Right renal cortex interstitium (tissue), 3 donors: ENCODE measurements at places on chromosomes 2 and 18. TPM values are rescaled to one million over a fixed set of nuclear protein-coding genes. Genes with fewer than 3 reads are reported as not detected.

DNA sequence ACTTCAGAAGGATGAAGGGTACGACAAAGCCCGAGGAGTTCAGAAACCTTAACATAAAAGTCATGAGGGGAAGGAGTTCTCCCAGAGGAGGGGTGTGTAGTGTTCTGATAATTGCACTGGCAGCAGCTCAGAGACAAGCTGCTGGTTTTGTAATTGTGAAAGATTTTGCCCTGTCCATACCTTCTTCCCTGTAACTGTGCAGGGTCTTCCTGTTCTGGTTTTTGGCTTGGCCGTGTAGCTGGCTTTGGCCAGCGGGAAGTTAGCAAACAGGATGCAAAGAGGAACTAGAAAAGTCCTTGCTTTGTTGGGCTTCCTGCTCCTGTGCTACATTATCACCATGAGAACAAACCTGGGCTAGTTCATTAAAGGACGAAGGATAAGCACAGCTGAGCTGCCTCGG, 160.8 kb downstream of the LPIN1 start:
- DNase-seq: no peak

The LINC00305 gene
- 3.4 TPM for polyA plus RNA-seq

- DNase-seq: peak; percentile 41
Measured at GRCh38 chr2:187842978-187843847, 289.0 kb upstream of the TFPI start.

GRCh38 chr18:11724781-11725180, 35.7 kb downstream of the GNAL start:
- no peak for DNase-seq

The INO80D gene
- 10.0 TPM for polyA plus RNA-seq

DNA sequence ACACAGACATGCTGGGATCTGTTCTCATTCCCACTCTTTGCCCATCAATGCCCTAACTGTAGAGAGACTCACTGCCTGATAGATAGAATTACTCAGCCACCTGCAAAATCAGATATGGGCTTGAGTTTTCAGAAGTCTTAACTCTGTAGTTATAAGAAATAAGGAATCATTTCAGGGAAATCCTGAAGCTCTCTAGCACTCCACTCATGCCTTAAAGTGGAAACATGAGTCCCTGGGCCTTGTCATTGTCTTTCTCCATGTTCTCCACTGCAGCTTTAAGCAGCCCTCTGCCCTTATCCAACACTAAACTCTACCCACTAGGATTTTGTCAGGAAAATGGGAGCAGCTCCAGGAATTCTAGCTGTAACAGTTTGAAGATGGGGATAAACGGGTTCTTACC, 192.5 kb downstream of the SNTG2 start:
- no peak for DNase-seq
